ENCODE measurements at places on chromosomes 13 and 19. TPM values are rescaled to one million over a fixed set of nuclear protein-coding genes. Genes with fewer than 3 reads are reported as not detected.

The TEX29 gene
- 0.51 TPM for total RNA-seq

The SIAH3 gene
- 0.62 TPM for total RNA-seq

The URAD gene
- not detected for total RNA-seq

The ZNF541 gene
- 0.30 TPM for total RNA-seq

DNA sequence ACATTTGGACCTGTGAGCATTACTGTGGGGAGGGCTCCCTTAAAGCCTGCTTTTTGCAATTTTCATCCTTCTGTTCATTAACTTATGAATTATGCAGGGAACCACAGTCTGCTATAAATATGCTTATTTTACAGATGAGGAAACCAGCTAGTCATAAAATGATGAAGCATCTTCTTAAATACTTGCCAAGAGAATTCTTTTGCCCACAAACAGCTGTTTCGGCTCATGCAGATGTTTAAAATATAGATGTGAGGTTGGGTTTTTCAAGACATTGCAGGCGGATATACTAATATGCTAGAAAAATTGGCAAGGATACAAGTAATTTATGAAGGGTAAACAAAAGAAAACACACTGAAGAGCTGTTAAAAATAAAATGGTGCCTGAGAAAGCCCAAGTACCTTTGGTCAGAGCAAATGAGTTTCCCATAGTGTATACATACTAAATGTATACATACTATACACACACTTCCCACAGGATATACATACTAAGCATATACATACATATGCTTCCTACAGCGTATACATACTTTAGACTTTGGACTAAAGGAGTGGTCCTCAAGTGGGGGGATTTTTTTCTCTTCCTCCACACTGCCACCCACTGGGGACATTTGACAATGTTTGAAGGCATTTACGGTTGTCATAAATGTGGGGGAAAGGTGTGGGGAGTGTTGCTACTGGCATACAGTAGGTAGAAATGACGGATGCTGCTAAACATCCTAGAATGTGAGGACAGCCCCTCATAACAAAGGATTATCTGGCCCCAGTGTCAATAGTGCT lies 164.9 kb upstream of the CSNK1A1L start:
- DNase-seq = no peak
- H3K36me3 ChIP-seq = no peaks in the 10 kb centered on the region
- no peak overlapping the region for H3K4me3 ChIP-seq

- no peaks in the 10 kb centered on the region for H3K36me3 ChIP-seq
- no peaks in the 10 kb centered on the region for H3K4me1 ChIP-seq
- no peaks in the 10 kb centered on the region for H3K27me3 ChIP-seq
- H3K4me3 ChIP-seq = no peak overlapping the region
- no peak for DNase-seq
- H3K27ac ChIP-seq = no peak overlapping the region
Measured at GRCh38 chr13:81326913-81327312, 986.0 kb upstream of the SPRY2 start.

- H3K27me3 ChIP-seq = peaks cover 2% of the 10 kb centered on the region
- no peak overlapping the region for H3K4me3 ChIP-seq
- H3K27ac ChIP-seq = no peak overlapping the region
- DNase-seq = no peak
- H3K36me3 ChIP-seq = no peaks in the 10 kb centered on the region
Measured at GRCh38 chr19:33535226-33535625, 13.6 kb upstream of the PEPD start.

- H3K4me3 ChIP-seq = no peak overlapping the region
- DNase-seq = no peak
- no peaks in the 10 kb centered on the region for H3K36me3 ChIP-seq
- peaks cover 4% of the 10 kb centered on the region for H3K27me3 ChIP-seq
- no peaks in the 10 kb centered on the region for H3K4me1 ChIP-seq
- no peak overlapping the region for H3K27ac ChIP-seq
Measured at GRCh38 chr13:110289174-110289573, 17.8 kb downstream of the COL4A1 start.

GRCh38 chr19:52226652-52227051 lies 36.8 kb downstream of the PPP2R1A start:
- H3K4me1 ChIP-seq = peaks cover 10% of the 10 kb centered on the region
- H3K27me3 ChIP-seq = no peaks in the 10 kb centered on the region
- no peak overlapping the region for H3K27ac ChIP-seq
- DNase-seq = no peak

DNA sequence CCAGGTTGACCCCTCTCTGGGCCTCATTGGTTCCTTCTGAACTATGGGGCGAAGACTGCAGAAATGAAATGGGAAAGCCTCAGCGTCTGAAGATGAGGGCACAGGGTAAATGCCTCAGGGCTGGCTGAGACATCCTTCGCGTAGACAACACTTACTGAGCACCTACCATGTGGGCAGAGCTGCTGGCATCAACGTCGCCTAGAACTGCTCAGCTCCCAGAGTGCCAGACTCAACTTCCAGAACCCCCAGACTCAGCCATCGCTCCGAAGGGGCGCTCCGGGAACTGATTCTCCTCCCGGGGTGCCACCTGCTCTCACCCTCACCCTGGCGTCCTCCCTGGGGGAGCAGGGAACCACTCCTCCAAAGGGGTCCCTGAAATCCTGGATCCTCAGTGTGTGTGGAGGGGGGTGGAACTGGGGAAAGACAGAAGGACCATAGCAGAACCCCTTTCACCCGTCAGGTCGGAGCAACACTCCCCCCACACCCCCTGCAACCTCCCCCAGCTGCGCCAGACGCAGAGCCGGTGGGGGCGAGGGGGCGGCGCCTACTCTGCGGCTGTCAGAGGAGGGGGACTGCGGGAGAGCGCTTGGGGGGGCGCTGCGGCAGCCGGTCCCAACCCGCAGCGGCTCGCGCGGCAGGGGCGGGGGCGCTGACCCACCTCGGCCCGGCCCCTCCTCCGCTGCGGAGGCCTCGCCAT lies 8.2 kb upstream of the NFIC start:
- H3K36me3 ChIP-seq = no peaks in the 10 kb centered on the region
- DNase-seq = no peak
- peaks cover 23% of the 10 kb centered on the region for H3K4me1 ChIP-seq

GRCh38 chr19:43408043-43408442 lies 6.6 kb upstream of the TEX101 start:
- no peaks in the 10 kb centered on the region for H3K4me1 ChIP-seq
- peaks cover 3% of the 10 kb centered on the region for H3K27me3 ChIP-seq
- no peak overlapping the region for H3K27ac ChIP-seq
- H3K36me3 ChIP-seq = no peaks in the 10 kb centered on the region
- no peak overlapping the region for H3K4me3 ChIP-seq

Measured in activated naive CD8-positive, alpha-beta T cell treated with anti-CD3 and anti-CD28 coated beads, Interleukin-2, amount 10 ng/mL, durations not matched to agents 7 days and 5 days (primary cell).